HCT116 (cell line): ENCODE measurements at places on chromosomes 12 and 14.

- H3K27ac ChIP-seq, result no peak overlapping the region
- H3K36me3 ChIP-seq, result no peaks in the 10 kb centered on the region
- H3K4me1 ChIP-seq, result no peaks in the 10 kb centered on the region
- H3K4me3 ChIP-seq, result no peak overlapping the region
- DNase-seq, result no peak
Measured at GRCh38 chr12:66742508-66743367, 63.9 kb upstream of the GRIP1 start.

GRCh38 chr12:132186857-132187620 is 42.8 kb downstream of the NOC4L start:
- no peak overlapping the region for H3K4me3 ChIP-seq
- H3K27me3 ChIP-seq, result 0 out of 2 replicates have a peak, but pooled peaks cover 6% of the 10 kb centered on the region
- DNase-seq, result no peak
- H3K4me1 ChIP-seq, result peaks cover 7% of the 10 kb centered on the region
- no peaks in the 10 kb centered on the region for H3K36me3 ChIP-seq

DNA sequence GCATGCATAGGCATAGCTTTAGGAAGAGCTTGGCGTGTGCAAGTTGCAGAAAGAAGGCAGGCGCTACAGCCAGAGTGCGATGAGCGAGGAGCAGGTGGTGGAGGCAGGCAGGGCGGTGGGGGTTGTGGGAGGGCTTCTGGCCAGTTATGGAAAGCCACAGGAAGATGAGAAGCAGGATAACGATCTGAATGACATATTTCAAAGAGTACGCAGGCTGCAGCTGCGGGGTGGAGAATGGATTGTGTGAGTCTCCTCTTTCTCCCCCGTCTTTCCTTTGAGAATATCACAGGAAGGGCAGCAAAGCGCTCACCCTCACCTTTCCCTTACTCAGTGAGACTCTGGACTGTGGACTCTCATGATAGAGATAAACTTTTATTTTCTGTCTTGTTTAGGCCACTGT is 48.7 kb upstream of the PLXNC1 start:
- no peak for DNase-seq
- H3K27ac ChIP-seq, result no peak overlapping the region
- no peaks in the 10 kb centered on the region for H3K36me3 ChIP-seq
- no peak overlapping the region for H3K4me3 ChIP-seq

- H3K4me3 ChIP-seq, result no peak overlapping the region
- H3K27ac ChIP-seq, result no peak overlapping the region
- H3K36me3 ChIP-seq, result no peaks in the 10 kb centered on the region
- no peaks in the 10 kb centered on the region for H3K4me1 ChIP-seq
Measured at GRCh38 chr14:69312608-69313007, 52.6 kb downstream of the GALNT16 start.

- no peaks in the 10 kb centered on the region for H3K27me3 ChIP-seq
- H3K4me1 ChIP-seq, result peaks cover 35% of the 10 kb centered on the region
- no peaks in the 10 kb centered on the region for H3K36me3 ChIP-seq
- H3K4me3 ChIP-seq, result peak overlapping the region; percentile 95
Measured at GRCh38 chr14:31419967-31420318, 407 bp downstream of the HEATR5A start.

- no peaks in the 10 kb centered on the region for H3K27me3 ChIP-seq
- H3K36me3 ChIP-seq, result no peaks in the 10 kb centered on the region
- no peak overlapping the region for H3K4me3 ChIP-seq
- DNase-seq, result no peak
- no peak overlapping the region for H3K27ac ChIP-seq
Measured at GRCh38 chr12:23039834-23040233, 414.9 kb downstream of the ETNK1 start.

GRCh38 chr12:50519353-50519752 is 14.6 kb downstream of the DIP2B start:
- H3K27me3 ChIP-seq, result no peaks in the 10 kb centered on the region
- H3K27ac ChIP-seq, result no peak overlapping the region
- H3K4me1 ChIP-seq, result peaks cover 5% of the 10 kb centered on the region; the same call in 1 of the 2 replicates
- no peaks in the 10 kb centered on the region for H3K36me3 ChIP-seq
- H3K4me3 ChIP-seq, result no peak overlapping the region

DNA sequence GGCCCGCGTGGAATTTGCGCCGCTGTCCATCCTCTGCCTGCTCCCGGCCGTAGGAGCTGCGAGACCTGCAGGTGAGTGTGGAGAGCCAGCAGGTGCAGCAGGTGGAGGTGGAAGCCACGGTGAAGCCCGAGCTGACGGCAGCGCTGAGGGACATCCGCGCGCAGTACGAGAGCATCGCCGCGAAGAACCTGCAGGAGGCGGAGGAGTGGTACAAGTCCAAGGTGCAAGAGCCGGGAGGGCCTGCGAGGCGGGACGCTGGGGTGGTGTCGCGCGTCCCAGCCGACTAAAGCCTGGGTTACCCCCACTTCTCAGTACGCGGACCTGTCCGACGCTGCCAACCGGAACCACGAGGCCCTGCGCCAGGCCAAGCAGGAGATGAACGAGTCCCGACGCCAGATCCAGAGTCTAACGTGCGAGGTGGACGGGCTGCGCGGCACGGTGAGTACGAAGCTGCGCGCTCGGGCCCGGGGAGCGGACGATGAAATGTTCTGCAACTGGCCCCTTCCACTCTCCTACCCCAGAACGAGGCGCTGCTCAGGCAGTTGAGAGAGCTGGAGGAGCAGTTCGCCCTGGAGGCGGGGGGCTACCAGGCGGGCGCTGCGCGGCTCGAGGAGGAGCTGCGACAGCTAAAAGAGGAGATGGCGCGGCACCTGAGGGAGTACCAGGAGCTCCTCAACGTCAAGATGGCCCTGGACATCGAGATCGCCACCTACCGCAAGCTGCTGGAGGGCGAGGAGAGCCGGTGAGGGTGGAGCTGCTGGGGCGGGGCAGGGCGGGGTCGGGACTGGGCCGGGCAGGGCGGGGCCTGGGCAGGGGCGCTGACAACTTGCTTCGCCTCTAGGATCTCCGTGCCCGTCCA is 2.1 kb downstream of the PRPH start:
- H3K27me3 ChIP-seq, result no peaks in the 10 kb centered on the region
- H3K4me1 ChIP-seq, result peaks cover 10% of the 10 kb centered on the region; the same call in 1 of the 2 replicates
- H3K27ac ChIP-seq, result no peak overlapping the region; the same call in 1 of the 2 replicates
- no peaks in the 10 kb centered on the region for H3K36me3 ChIP-seq

DNA sequence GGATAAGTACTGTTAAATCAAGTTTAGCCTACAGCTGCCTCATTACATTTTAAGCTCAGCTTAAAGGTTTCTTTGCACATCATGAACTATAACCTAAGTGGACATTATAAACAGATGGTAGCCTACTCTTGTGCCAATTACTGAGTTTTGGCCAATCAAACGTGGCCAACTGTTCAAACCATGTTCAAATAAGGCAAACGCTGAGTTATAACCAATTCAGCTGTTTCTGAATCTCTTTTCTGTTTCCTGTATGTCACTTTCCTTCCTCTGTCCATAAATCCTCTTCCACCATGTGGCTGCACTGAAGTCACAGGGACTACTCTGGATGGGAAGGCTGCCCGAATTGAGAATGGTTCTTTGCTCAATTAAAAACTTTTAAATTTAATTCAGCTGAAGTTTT is 98.4 kb downstream of the BCAT1 start:
- no peaks in the 10 kb centered on the region for H3K36me3 ChIP-seq
- peaks cover 8% of the 10 kb centered on the region; the same call in 1 of the 2 replicates for H3K27me3 ChIP-seq
- H3K4me1 ChIP-seq, result no peaks in the 10 kb centered on the region
- H3K27ac ChIP-seq, result no peak overlapping the region
- DNase-seq, result no peak

DNA sequence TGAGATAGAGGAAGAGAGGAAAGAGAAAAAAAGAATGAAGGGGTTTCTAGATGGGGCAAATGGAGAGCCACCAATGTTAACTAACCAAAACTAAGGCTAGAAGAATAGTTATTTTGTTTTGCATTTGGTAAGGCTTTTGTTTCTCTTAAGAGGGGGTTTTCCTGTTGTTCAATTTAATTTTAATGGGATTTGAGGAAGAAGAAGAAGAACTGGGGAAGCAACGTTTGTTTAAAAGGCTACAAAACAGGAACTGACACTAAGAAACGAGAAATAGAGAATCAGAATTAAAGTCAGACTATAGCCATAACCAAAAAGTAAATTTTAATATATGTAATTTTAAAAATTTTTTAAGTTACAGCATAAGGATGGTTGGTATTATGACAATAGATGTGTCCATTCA is 13.7 kb downstream of the TXNDC16 start:
- no peaks in the 10 kb centered on the region for H3K36me3 ChIP-seq
- no peaks in the 10 kb centered on the region for H3K27me3 ChIP-seq
- DNase-seq, result no peak
- H3K4me1 ChIP-seq, result no peaks in the 10 kb centered on the region

- H3K27me3 ChIP-seq, result no peaks in the 10 kb centered on the region
- H3K4me3 ChIP-seq, result no peak overlapping the region
- no peak for DNase-seq
- H3K36me3 ChIP-seq, result peaks cover 3% of the 10 kb centered on the region; the same call in 1 of the 2 replicates
- H3K27ac ChIP-seq, result no peak overlapping the region
Measured at GRCh38 chr12:71790331-71790730, 35.7 kb downstream of the RAB21 start.

- H3K36me3 ChIP-seq, result no peaks in the 10 kb centered on the region
- H3K27ac ChIP-seq, result no peak overlapping the region
- no peak for DNase-seq
- no peaks in the 10 kb centered on the region for H3K27me3 ChIP-seq
Measured at GRCh38 chr12:25404955-25405354, 148.1 kb downstream of the LMNTD1 start.

- H3K4me1 ChIP-seq, result no peaks in the 10 kb centered on the region
- no peaks in the 10 kb centered on the region for H3K27me3 ChIP-seq
- peaks cover 16% of the 10 kb centered on the region for H3K36me3 ChIP-seq
- H3K4me3 ChIP-seq, result no peak overlapping the region
Measured at GRCh38 chr12:12983420-12984035, 16.5 kb downstream of the HEBP1 start.

GRCh38 chr12:1994429-1995143 is 9.7 kb downstream of the DCP1B start:
- H3K27ac ChIP-seq, result no peak overlapping the region
- no peak for DNase-seq
- no peaks in the 10 kb centered on the region for H3K4me1 ChIP-seq
- H3K36me3 ChIP-seq, result no peaks in the 10 kb centered on the region; the same call in 1 of the 2 replicates

GRCh38 chr14:21236948-21237797 is 32.1 kb downstream of the HNRNPC start:
- H3K36me3 ChIP-seq, result peaks cover 62% of the 10 kb centered on the region
- no peak overlapping the region for H3K4me3 ChIP-seq
- no peak for DNase-seq
- H3K27me3 ChIP-seq, result no peaks in the 10 kb centered on the region
- no peak overlapping the region for H3K27ac ChIP-seq

DNA sequence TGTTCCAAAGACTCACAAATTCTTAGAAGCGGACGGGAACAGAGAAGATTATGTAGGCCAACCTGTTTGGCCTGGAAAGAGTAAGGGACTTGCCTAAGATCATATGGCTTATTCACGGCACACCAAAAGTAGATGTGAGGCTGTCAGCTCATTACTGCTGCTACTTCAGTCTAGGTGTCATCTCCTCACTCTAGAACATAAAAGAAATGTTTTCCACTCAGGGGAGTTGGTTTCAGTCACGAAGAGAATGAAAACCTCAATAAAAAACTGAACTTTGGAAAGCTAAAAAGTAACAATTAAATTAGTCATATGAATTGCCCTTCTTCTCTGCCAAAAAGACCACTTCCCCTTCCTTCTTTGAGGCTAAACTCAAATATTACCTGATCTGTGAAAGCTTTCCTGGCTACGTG is 658 bp upstream of the CEP128 start:
- peak overlapping the region; percentile 37 for H3K27ac ChIP-seq
- peaks cover 29% of the 10 kb centered on the region for H3K4me1 ChIP-seq
- H3K4me3 ChIP-seq, result peak overlapping the region; percentile 89
